H9 (cell line): ENCODE measurements at places on chromosomes 5 and 9. TPM values are rescaled to one million over a fixed set of nuclear protein-coding genes. Genes with fewer than 3 reads are reported as not detected.
A peak's percentile ranks its signal among the peaks of the same experiment; 100 is the strongest.

The LVRN gene
- total RNA-seq: 0.07 and 0.09 TPM in 2 replicates

- no peak for DNase-seq
- H3K4me1 ChIP-seq: no peaks in the 10 kb centered on the region; the same call in 1 of the 2 replicates
- no peaks in the 10 kb centered on the region for H3K36me3 ChIP-seq
- H3K4me3 ChIP-seq: no peak overlapping the region
- H3K27ac ChIP-seq: no peak overlapping the region
- H3K27me3 ChIP-seq: no peaks in the 10 kb centered on the region
These were observed 56.8 kb downstream of the FAM81B start for GRCh38 chr5:95447961-95448360.

- DNase-seq: no peak
- H3K4me1 ChIP-seq: no peaks in the 10 kb centered on the region
- H3K27ac ChIP-seq: no peak overlapping the region
- H3K36me3 ChIP-seq: 0 out of 3 replicates have a peak, but pooled peaks cover 2% of the 10 kb centered on the region
- H3K4me3 ChIP-seq: no peak overlapping the region
These were observed 22.4 kb upstream of the IRX4 start for GRCh38 chr5:1905108-1905507.

GRCh38 chr5:154309805-154310204, 119.3 kb downstream of the GALNT10 start:
- H3K36me3 ChIP-seq: peaks cover under 1% of the 10 kb centered on the region; the same call in 1 of the 3 replicates
- no peak overlapping the region for H3K27ac ChIP-seq
- H3K27me3 ChIP-seq: no peaks in the 10 kb centered on the region
- H3K4me1 ChIP-seq: no peaks in the 10 kb centered on the region
- no peak for DNase-seq

DNA sequence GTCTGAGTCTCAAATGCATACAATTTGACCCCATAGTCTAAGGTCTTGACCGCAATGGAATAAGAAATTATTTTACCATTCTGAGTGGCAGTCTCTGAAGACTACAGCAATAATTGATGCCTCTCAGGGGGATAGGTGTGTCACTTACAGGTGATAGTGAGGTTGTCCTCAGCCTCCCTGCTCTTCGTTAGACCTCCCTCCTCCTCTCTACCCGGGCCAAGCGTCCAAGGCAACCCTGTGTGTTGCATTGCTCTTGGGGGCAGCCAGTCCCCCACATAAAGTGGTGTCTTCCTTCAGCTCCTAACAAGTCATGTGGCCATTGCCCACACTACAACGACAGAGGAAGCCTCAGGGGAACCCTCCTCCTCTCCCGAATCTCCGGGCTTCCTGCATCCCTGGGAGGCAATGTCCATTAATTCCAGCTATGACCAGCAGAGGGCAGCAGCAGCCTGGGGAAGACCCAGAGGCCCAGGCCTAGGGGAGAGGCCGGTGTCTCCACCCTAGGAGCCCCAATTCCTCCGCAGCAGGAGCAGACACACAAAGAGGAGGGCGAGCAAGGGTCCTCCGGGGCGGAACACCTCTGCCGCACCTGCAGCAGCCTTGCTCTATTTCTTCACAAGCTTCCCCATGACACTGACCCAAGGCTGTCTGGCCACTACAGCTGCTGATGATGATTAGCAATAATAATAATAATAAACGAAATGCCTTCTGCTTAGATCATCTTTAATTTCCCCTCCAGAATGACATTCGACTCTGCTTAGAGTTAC, 134.8 kb downstream of the KCNIP1 start:
- peak; percentile 88 for DNase-seq
- peaks cover 17% of the 10 kb centered on the region; the same call in 1 of the 2 replicates for H3K4me1 ChIP-seq
- no peaks in the 10 kb centered on the region for H3K36me3 ChIP-seq
- no peak overlapping the region for H3K4me3 ChIP-seq

The EGR1 gene
- 76.6 and 83.3 TPM in 2 replicates for total RNA-seq

GRCh38 chr5:169791251-169791650, 154.2 kb downstream of the DOCK2 start:
- DNase-seq: no peak
- no peaks in the 10 kb centered on the region for H3K36me3 ChIP-seq
- H3K4me3 ChIP-seq: no peak overlapping the region
- no peaks in the 10 kb centered on the region for H3K27me3 ChIP-seq
- no peak overlapping the region for H3K27ac ChIP-seq
- no peaks in the 10 kb centered on the region for H3K4me1 ChIP-seq

DNA sequence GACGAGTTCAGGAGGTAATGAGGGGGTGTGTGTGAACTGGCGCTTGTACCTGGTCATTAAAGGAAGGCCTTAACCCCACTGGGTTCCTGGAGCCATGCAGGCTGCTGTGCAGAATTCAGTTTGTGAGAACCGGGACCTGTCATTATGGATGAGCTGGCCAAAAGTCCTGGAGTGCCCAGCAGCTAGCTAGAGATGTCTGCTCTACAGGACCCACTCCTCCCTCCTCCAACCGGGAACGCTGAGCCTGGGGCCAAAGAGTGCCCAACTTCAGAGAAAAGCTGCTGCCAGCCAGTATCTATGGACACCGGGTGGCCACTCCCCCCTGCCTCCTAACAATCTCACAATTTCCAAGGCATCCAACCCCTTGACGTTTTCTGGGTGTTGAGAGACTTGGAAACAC, 1.2 kb downstream of the ENTREP1 start:
- no peak for DNase-seq
- no peaks in the 10 kb centered on the region; the same call in 1 of the 2 replicates for H3K27me3 ChIP-seq
- H3K4me3 ChIP-seq: peak overlapping the region; percentile 82
- no peak overlapping the region for H3K27ac ChIP-seq

DNA sequence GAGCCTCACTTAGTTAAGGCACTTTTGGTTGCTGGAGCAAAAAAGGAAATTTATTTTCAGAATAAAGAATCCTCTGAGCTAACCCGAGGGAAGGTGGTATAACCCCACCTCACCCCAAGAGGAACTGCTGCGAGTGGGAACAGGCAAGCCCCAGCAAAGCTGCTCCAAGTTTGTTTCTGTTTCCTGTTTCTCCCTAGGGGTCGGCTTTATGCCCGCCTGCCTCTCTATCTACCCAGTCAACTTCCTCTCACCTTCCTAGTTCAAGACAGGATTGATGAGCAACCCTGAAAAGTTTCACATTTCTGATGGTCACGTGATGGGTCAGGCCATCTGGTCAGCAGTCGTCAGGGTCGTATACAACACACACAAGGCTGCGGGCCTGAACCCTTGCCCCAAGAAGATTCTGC, 31.1 kb downstream of the TRIO start:
- peak; percentile 77 for DNase-seq
- H3K27ac ChIP-seq: peak overlapping the region; percentile 45
- H3K4me3 ChIP-seq: no peak overlapping the region
- H3K27me3 ChIP-seq: no peaks in the 10 kb centered on the region
- H3K4me1 ChIP-seq: peaks cover 15% of the 10 kb centered on the region; the same call in 1 of the 2 replicates

GRCh38 chr5:41960481-41960880, 35.4 kb downstream of the FBXO4 start:
- H3K27me3 ChIP-seq: no peaks in the 10 kb centered on the region
- peaks cover 6% of the 10 kb centered on the region for H3K36me3 ChIP-seq
- DNase-seq: no peak
- H3K4me3 ChIP-seq: no peak overlapping the region

The TERT gene
- 13.3 and 15.5 TPM in 2 replicates for total RNA-seq

DNA sequence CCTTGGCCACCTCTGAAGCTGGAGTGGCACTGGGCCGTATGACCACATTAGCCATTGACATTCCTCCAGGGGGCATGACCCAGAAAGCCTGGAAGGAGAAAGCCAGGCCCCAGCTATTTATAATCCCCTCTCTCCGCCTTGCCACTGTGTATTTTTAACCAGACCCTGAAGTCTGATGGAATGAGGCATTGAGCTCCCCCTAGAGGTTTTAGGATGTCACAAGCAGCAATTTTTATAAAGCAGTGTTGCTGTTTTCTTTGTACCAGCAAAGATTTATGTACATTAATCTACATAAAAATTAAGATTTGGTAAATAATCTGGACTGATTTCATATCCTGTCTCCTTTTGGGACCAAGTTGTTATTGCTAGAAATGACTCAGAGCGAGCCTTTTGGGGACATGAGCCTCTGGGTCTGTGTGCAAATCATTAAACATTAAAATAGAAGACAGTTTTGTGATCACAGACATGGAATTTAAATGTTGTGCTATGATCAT, 127.1 kb downstream of the TRIO start:
- no peak overlapping the region for H3K27ac ChIP-seq
- peaks cover 3% of the 10 kb centered on the region for H3K36me3 ChIP-seq
- peak; percentile 64 for DNase-seq

DNA sequence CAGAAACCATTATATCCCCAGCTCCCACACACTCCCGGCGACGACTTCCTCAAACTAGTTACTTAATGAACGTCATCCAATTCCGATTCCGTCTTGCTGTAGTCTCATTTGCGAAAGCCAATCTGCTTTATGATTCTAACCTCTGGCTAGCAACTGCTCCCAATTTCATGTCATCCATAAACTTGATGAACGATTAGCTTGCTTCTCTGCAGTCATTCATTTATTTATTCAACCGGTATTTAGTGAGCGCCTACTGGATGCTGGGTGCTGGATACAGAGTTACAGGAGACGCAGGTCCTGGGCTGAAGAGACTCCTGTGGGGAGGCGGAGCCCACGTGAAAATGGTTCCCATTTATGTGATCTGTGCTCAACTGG, 46.2 kb downstream of the TSPAN17 start:
- no peaks in the 10 kb centered on the region for H3K36me3 ChIP-seq
- no peak for DNase-seq
- no peak overlapping the region for H3K27ac ChIP-seq
- H3K4me3 ChIP-seq: no peak overlapping the region

The C7 gene
- 0.52 and 0.70 TPM in 2 replicates for total RNA-seq

DNA sequence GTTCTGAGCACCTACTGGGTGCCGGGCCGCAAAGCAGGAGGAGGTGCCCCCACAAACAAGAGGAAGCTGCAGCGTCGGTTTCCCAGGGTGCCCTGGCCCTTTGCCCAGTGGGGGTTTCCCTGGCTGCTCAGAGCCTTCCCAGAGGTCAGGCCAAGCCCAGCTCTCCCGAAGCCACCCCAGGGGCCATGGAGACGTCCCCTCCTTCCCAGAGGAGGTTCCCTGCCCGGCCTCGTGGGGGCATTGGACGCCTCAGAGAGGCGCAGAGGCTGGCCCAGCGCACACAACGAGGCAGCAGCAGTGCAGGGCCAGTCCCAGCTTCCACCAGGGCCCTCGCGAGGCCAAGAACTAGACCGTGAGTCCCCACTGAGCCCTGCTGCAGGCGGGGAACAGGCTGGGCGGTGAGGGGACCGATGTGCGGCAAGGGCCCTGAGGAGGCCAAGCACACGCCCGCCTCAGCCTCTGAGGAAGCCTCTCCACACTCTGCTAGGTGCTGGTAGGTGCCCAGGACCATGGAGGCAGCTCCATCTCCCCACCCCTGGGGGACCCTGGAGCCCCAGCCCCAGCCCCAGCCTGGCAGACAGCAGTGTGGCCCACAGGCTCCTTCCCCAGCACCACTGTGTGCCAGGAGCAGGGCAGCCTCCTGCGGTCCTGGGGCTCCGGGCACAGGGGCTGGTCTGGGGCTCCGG, 7.0 kb downstream of the DIPK1B start:
- no peaks in the 10 kb centered on the region for H3K27me3 ChIP-seq
- no peak overlapping the region for H3K4me3 ChIP-seq
- no peak overlapping the region for H3K27ac ChIP-seq

DNA sequence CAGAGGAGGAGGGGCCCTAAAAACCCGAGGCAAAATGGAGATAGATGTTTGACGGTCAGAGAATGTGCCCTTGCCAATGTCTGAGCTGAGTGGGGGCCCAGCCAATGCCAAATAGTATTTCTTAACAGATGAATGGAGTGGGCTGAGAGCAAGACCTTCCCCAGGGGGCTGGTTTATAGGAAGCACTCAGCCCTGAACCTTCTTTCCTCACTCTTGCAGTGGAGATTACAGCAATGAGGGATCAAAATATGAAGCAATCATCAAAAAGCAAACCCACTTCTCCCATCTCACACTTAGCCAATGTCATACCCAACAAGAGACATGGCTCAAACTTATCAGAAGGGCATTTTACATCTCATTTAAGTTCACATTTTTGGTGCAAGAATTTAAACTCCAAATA, 350.3 kb downstream of the GADD45G start:
- H3K27me3 ChIP-seq: no peaks in the 10 kb centered on the region
- H3K4me3 ChIP-seq: no peak overlapping the region
- DNase-seq: no peak
- H3K4me1 ChIP-seq: no peaks in the 10 kb centered on the region
- H3K36me3 ChIP-seq: no peaks in the 10 kb centered on the region

DNA sequence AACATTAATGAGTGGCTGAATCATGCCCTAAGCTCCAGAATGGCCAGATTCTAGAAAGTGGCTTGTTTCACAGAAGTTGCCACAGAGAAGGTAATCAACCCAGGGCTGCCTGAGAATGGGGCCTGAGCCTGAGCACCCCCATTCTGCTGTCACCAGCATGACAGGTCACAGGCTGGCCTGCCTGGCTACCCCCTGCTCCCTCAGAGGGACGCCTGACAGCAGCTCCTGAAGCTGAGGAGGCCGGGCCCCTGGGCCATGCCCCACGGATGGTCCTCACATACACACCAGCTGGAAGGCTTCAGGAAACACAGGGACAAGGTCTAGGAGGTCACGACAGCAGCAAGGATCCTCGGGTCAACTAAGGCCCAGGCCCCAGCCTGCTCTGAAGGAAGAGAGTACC, 3.7 kb downstream of the GABRP start:
- no peaks in the 10 kb centered on the region for H3K4me1 ChIP-seq
- no peaks in the 10 kb centered on the region for H3K36me3 ChIP-seq
- no peak for DNase-seq
- H3K27me3 ChIP-seq: no peaks in the 10 kb centered on the region; the same call in 1 of the 2 replicates
- H3K27ac ChIP-seq: no peak overlapping the region
- H3K4me3 ChIP-seq: no peak overlapping the region

- no peak overlapping the region for H3K27ac ChIP-seq
- H3K4me1 ChIP-seq: no peaks in the 10 kb centered on the region
- H3K27me3 ChIP-seq: no peaks in the 10 kb centered on the region
- H3K36me3 ChIP-seq: peaks cover 5% of the 10 kb centered on the region
- DNase-seq: no peak
- H3K4me3 ChIP-seq: no peak overlapping the region
These were observed 588.9 kb downstream of the NR2F1-AS1 start for GRCh38 chr5:92992073-92992472.

The IL5 gene
- not detected in 2 replicates for total RNA-seq

DNA sequence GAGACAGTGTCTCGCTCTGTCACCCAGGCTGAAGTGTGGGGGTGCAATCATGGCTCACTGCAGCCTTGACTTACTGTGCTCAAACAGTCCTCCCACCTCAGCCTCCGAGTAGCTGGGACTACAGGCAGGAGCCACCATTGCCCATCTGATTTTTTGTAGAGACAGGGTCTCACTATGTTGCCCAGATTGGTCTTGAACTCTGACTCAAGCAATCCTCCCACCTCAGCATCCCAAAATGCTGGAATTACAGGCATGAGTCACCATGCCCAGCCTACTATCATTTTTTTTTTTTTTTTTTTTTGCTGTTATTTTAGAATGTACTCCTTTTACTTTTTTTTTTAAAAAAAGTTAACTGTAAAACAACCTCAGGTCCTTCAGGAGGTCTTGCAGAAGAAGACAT, 449.0 kb downstream of the CCDC171 start:
- H3K4me1 ChIP-seq: no peaks in the 10 kb centered on the region
- H3K27ac ChIP-seq: no peak overlapping the region
- no peak overlapping the region for H3K4me3 ChIP-seq
